ENCODE measurements at places on chromosomes 3 and 15.
A peak's percentile ranks its signal among the peaks of the same experiment; 100 is the strongest.

- DNase-seq, result no peak
Measured at GRCh38 chr15:100833417-100834389, 45.9 kb upstream of the ALDH1A3 start.

GRCh38 chr3:71652781-71653413 lies 69.4 kb upstream of the FOXP1 start:
- no peak for DNase-seq

GRCh38 chr3:105187344-105187743 lies 179.4 kb upstream of the ALCAM start:
- no peak for DNase-seq

- DNase-seq, result peak; percentile 2
Measured at GRCh38 chr15:98953000-98953787, 54.4 kb downstream of the PGPEP1L start.

- no peak for DNase-seq
Measured at GRCh38 chr3:113034011-113034410, 43.2 kb downstream of the GTPBP8 start.

DNA sequence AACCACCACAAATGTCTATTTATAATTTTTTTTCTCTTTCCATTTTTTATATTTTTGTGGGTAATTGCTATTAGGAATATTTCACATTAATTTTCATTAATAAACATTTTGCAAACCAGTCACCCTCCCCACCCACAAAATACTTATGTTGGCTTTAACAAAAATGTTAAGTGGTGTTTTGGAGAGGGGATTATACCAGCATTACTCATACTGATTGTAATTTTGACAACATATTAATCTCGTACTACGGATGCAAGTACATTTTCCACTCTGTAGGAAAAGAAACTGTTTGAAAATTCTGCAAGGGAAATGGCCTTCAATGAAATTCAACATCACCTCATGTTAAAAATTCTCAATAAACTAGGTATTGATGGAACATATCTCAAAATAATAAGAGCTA lies 58.3 kb downstream of the BCHE start:
- DNase-seq, result no peak

DNA sequence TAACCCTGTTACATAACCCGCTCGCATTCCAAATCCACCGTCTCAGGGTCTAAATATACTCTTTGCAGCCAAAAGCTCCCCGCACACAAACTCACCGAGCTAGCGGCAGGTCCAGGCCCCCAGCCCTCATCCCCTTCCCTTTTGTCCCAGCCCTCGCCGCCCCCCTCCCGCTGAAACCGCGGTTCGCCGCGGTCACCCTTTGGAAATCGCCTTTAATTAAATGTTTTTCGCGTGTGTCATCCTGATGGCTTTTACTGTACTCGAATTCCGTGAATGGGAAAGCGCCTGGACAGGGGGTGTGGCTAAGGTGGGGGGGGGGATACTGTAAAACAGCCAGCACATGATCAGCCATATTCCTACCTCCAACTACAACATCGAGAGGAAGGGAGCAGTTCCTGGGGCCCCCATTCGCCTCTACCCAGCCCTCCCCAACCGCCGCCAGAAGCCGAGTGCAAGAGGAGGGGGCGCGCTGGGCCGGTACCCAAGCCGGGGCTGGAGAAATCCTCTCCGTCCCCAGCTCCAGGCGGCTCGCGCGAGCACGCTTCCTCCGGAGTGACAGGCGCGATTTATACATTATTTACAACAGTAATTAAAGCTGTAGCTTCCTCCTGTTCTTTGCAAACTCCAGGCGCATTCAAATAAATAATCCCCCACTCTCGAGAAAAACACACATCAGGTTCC lies 1.7 kb downstream of the RORA start:
- DNase-seq, result no peak

DNA sequence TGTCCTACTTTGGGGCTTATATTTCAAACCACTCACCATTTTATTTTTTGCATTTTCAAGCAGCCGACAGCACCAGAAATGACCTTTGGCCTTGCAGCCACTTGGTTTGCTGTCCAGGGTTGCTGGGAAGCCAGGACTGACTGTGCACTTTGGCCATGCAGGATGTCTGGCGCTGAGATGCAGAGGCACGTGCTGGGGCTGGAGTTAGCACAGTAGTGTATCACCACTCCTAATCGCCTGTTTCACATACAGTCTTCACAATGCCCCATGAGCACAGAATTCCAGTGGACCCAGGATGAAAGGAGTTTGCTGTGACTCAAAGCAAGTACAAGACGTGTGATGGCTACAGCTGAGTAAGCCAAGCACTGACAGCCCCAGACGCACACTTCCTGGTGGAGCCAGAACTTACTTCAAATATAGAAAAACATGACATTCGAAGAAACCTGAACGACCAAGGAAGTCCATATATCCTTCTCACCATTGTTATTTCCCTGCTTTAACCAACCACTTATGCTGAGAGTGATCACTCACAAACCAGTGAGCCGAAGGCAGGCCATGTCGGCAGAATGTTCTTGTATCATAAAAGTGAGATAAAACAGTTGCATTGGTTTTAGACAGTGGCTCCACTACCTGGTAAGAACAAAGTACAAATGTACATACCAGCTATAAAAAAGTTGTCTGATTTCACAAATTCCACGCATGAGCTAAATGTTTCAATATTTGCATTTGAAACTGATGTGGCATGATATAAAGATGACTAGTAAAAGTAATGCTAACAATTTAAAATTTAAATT lies 16.0 kb downstream of the OCA2 start:
- DNase-seq, result no peak

DNA sequence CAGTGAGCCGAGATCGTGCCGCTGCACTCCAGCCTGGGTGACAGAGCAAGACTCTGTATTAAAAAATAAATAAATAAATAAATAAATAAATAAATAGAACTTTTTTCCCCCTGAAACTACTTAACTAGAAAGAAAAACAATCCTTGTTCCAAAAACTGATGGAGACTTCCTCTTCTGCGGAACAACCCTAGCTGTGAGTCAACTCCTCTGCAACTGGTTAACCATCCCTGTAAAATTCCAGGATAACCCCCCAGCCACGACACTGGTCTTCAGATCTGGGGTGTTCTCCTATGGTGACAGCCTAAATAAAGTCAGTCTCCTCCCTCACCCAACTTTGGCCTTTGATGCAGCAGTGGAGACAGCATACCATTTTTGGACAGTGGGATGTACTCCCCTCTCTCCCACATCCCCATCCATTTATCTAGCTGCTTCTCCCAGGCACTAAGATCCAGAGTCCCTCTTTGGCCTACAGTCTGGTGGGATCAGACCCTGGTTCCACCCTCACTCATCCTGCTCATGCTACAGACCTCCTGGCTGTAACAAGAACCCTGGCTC lies 352.6 kb downstream of the OCA2 start:
- no peak for DNase-seq
